ENCODE measurements at places on chromosomes 12 and 14. TPM values are rescaled to one million over a fixed set of nuclear protein-coding genes. Genes with fewer than 3 reads are reported as not detected.

The AJUBA gene
- 81.0 TPM for total RNA-seq

The LGR5 gene
- 0.97 TPM for total RNA-seq

The EEF1AKMT3 gene
- 12.4 TPM for total RNA-seq

The POU6F1 gene
- 9.4 TPM for total RNA-seq

The IAPP gene
- total RNA-seq = not detected

The SFSWAP gene
- 41.3 TPM for total RNA-seq

The SLC35F4 gene
- not detected for total RNA-seq

The USP5 gene
- 71.8 TPM for total RNA-seq

The MANSC1 gene
- total RNA-seq = 21.7 TPM

GRCh38 chr12:20474016-20474415 lies 105.7 kb downstream of the PDE3A start:
- no peaks in the 10 kb centered on the region for H3K4me1 ChIP-seq
- H3K27me3 ChIP-seq = no peaks in the 10 kb centered on the region
- no peaks in the 10 kb centered on the region for H3K36me3 ChIP-seq

GRCh38 chr12:70919597-70920035 lies 922 bp downstream of the PTPRR start:
- H3K27ac ChIP-seq = no peak overlapping the region
- peaks cover 26% of the 10 kb centered on the region for H3K27me3 ChIP-seq
- no peak for DNase-seq
- no peaks in the 10 kb centered on the region for H3K36me3 ChIP-seq

DNA sequence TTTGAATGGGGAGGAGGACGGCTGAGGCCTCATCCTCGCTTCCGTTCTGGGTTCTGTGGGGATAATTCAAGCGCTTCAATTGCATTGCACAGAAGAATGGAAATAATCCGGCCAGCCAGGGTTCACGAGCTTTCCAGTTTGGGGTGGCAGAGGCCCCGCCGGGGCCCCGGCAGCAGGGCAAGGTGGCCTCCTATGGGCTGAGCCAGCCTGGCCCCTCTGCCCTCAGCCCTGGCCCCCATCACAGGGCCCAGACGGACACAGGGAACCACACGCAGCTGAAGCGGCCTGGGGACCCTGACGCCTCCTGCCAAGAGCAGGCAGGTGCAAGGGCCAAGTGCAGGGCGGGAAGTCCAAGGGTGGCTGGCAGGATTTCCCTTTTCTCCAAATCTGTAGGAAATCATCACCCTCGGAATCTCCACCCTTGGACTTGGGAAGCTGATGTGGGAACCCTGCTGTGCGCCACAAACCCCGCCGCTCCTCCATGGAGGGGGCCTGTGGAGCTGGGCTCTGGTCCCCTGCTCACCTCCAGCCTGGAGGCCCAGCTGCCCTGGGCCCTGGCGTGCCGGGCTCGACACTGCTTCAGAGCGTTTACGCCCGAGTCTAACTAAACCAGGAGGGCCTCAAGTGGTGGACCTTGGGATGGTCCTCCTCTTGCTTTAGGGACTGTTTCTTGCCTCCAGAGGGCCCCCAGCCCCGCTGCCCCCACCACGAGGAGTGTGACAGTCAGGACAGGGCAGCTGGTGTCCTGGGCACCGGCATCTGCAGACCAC lies 78.4 kb downstream of the MOK start:
- H3K4me3 ChIP-seq = no peak overlapping the region
- H3K27ac ChIP-seq = no peak overlapping the region
- peaks cover 19% of the 10 kb centered on the region for H3K36me3 ChIP-seq
- no peak for DNase-seq
- H3K4me1 ChIP-seq = no peaks in the 10 kb centered on the region
- H3K27me3 ChIP-seq = no peaks in the 10 kb centered on the region

DNA sequence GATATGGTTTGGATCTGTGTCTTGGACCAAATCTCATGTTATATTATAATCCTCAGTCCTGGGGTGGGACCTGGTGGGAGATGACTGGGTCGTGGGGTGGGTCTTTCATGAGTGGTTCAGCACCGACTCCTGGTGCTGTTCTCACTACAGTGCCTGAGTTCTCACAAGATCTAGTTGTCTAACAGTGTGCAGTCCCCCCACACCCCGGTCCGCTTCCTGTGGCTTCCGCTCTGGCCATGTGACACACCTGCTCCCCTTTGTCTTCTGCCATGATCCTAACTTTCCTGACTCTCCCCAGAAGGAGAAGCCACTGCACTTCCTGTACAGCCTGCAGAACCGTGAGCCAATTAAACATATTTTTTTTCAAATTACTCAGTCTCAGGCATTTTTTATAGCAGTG lies 1262.2 kb downstream of the TMEM121 start:
- no peaks in the 10 kb centered on the region for H3K4me1 ChIP-seq
- no peak for DNase-seq
- no peak overlapping the region for H3K27ac ChIP-seq
- H3K36me3 ChIP-seq = no peaks in the 10 kb centered on the region

- H3K36me3 ChIP-seq = peaks cover 23% of the 10 kb centered on the region
- no peaks in the 10 kb centered on the region for H3K27me3 ChIP-seq
- no peaks in the 10 kb centered on the region for H3K4me1 ChIP-seq
- DNase-seq = no peak
- H3K27ac ChIP-seq = no peak overlapping the region
Measured at GRCh38 chr14:75752086-75752485, 91.0 kb downstream of the TTLL5 start.

GRCh38 chr12:68349220-68349621 lies 17.1 kb upstream of the MDM1 start:
- H3K27ac ChIP-seq = no peak overlapping the region
- H3K4me1 ChIP-seq = no peaks in the 10 kb centered on the region
- H3K27me3 ChIP-seq = peaks cover 18% of the 10 kb centered on the region

DNA sequence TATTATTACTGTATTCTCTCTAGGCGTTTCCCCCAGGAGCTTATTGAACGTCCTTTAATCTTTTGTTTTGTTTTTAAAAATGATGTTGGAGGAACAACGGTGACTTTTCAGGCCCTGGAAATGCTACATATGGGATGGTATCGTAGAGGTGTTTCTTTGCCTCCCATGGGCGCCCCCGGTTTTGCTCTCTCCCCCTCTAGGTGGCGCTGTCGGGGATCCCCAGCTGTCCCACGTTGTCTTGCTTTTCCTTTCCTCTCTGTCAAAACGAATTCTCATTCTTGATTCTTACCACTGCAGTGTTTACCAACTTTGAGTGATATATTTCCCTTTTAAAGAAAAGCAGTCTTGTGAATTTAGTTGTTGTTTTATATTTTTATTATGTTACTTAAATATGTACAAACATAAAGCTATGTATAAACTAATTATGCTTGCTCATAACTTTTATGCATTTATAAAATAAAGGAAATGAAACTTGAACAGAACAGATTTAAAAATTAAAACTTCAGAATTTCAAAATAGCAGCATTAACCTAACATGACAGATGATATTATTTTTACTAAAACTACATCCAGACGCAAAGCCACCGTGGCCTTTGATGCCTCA lies 171.9 kb downstream of the RGS6 start:
- no peak for DNase-seq
- H3K4me1 ChIP-seq = no peaks in the 10 kb centered on the region
- H3K4me3 ChIP-seq = no peak overlapping the region
- H3K36me3 ChIP-seq = no peaks in the 10 kb centered on the region

- H3K4me1 ChIP-seq = peaks cover 52% of the 10 kb centered on the region
- H3K36me3 ChIP-seq = no peaks in the 10 kb centered on the region
- DNase-seq = no peak
- H3K27me3 ChIP-seq = no peaks in the 10 kb centered on the region
- H3K27ac ChIP-seq = no peak overlapping the region
Measured at GRCh38 chr12:116202433-116202832, 75.1 kb downstream of the MED13L start.

- DNase-seq = no peak
- H3K4me1 ChIP-seq = peaks cover 15% of the 10 kb centered on the region
- H3K27me3 ChIP-seq = no peaks in the 10 kb centered on the region
Measured at GRCh38 chr14:81247271-81247766, 26.6 kb upstream of the GTF2A1 start.

Measured in suprapubic skin (tissue), 4 donors.